CD4-positive, alpha-beta T cell treated with Interleukin-4 for 4 hours (primary cell): ENCODE measurements at places on chromosomes 3 and 15.

DNA sequence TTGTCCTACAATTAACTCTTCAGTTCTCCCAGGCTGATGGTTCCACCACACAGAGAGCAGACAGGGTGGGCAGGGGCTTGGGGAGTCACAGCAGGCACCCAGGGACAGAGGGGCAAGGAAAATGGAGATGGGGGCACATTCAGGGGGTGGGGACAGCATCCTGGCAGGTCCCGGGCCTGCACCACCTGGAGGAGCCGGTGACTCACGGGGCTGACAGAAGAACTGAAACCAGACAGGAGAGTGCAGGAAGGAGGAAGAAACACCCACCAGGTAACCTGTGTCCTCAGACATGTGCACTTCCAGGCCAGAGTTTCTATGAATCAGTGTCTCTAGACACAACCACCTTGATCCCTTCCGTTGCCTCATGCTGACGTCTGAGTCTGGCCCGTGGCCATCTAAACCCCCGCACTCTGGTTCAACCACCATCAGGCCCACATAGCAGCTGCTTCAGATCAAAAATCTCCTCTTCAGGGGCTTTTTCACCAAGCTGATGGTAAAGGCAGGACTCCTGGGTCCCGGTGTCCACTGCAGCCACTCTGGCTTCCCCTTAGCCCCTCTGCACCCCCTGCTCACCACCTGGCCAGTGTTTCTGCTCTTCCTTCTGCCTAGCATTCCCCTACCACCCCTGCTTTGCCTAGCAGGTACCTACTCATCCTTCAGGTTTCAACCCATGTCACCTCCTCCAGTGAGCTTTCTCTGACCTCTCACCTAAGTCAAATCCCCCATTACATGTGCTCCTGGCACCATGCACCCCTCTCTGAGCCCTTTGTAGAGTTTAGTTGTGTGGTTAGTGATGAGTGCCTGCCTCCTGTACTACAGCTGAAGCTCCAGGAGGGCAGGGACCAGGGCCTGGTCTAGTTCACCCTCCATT, 16.5 kb upstream of the CYP11A1 start:
- peak; percentile 60 for DNase-seq

GRCh38 chr3:128323206-128324081, 143.2 kb downstream of the DNAJB8 start:
- no peak for DNase-seq

GRCh38 chr15:69868756-69869155, 229.0 kb downstream of the TLE3 start:
- DNase-seq, result no peak

GRCh38 chr15:26888761-26889160, 21.9 kb downstream of the GABRA5 start:
- no peak for DNase-seq

DNA sequence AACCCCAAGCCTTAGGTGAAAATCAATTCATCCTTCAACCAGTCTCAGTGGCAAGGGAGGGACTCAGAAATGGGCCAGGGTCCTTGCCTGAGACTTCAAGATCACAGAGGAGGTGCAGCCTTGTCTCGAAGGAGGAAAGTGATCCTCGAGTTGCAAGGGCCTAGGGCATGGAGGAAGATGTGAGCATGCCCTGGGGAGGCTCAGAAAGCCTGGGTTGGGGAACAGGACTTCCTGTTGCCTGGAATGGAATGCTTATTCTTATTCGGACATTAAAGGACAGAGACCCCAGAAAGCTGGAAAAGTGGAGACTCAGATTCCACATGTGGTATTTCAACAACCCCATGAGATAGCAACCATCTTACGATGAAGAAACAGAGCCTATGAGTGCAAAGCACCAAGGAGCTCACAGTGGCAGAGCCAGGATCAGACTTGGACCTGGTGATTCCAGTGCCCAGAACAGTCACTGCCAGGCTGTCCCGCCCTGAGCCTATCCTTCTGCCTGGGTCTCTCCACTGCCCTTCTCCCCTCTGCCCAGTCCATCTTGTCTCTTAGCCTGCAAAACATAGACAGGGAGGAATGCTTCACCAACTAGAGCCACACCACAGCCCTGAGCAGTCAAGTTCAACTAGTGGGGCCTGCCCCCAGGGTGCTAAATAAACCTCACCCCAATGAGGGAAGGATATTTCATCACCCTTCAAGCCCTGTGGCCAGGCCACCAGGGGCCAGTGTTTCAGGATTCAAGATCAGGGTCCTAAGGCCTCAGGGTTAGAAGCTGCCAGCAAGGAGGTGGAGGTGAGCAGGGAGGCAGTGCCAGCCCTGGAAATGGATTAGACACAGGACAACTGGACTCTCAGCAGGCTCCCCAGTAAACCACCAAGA, 21.9 kb downstream of the DAPK2 start:
- no peak for DNase-seq

DNA sequence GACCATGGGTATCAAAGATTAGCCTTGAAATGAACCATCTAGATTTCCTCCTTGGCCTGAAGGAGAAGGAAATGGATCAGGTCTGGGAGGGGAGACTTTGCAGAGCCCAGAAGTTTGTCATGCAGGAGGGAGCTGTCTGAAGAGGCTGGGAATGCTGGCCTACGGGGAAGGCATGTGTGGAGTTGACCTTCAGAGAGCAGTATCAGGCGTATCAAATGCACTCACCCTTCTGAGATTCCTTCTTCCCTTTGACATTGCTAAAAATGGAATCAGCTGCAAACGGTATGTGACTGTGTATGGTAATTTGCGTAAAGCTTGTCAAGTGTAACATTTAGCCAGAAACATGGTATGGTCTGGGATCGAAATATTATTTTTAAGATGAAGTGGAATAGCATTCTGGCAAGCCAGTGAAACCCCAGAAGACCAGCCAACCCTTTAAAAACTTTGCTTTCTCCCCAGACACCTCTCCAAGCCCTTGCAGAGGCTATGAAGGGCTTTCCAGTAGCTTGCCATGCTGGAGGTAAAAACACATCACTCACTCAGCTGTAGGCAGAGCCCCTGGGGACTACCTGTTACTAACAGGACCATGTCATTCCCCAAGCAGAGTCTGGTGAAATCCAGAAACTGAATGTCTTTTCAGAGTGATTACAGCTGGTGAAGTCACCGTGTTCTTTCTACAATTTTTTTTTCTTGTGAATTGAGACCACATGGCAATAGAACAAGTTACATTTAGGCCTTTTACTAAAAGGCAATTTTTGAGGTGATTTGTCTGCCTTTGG, 174.7 kb upstream of the SLC24A5 start:
- DNase-seq, result no peak

GRCh38 chr3:59374818-59375211, 325.0 kb upstream of the CFAP20DC start:
- peak; percentile 24 for DNase-seq

GRCh38 chr3:143109861-143110260, 9.7 kb upstream of the CHST2 start:
- DNase-seq, result no peak

DNA sequence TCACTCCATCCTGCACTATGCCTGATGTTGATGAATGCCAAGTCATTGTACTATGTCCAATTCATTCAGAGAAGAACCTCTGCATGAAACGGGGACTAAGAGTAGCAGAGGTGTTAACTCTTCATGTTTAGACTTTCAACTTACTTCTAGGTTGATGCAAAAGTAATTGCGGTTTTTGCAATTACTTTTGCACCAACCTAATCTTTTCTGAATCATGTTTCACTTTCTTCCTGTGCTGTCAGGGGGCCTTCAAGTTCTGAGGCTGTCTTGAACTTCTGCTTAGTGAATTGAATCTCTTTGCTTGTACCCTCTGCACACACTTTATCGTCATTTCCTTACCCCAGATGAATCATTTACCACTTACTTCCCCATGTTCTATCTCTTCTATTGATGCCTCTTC, 636.2 kb downstream of the NAALADL2 start:
- DNase-seq, result no peak

DNA sequence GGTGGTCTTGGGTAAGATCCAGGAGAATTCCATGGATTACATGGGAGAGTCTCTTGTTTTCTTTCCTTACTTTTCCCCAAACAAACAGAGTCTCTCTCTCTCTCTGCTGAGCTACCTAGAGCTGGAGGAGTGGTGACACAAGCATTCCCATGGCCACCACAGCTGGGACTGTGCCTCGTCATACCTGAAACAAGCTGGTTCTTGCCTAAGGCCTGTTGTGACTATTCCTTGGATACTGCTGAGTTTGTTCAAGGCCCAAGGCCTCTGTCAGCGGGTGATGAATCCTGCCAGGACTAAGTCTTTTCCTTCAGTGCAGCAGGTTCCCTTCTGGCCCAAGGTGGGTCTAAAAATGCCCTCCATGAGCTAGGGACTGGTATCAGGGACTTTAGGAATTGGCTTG, 378.1 kb upstream of the ZNF385D start:
- no peak for DNase-seq

- DNase-seq, result no peak
These were observed 1109.5 kb downstream of the NSUN3 start for GRCh38 chr3:95172164-95172943.

GRCh38 chr15:75841626-75842025, 1.6 kb upstream of the UBE2Q2 start:
- DNase-seq, result no peak

DNA sequence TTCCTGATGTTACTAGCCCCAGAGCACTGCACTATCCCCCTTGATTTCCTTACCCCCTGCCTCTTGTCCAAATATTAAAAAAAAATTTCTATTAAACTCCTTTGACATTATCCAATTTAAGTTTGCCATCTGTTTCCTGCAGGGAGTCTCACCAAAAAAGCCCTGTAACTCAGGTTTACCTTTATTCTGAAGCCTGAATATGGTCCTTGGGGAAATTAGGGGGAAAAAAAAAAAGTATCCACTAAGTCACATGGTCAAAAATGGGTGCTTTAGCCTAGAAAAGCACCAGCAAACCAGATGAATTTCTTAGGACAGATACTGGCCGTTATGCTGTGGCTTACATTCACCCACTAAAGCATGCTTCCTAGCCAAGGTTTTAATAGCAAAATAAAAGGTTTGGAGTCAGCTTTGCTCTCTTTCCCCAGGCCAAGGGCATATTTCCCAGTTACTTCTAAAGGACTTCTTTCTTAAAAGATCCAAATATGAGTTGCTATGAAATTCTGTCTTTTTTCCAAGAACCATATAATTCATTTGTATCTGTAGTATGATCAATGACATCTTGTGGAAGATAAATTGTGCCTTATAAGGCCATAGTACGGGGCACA, 394.9 kb downstream of the LSAMP start:
- no peak for DNase-seq

GRCh38 chr3:143775459-143775858, 72.8 kb downstream of the SLC9A9 start:
- DNase-seq, result peak; percentile 61

DNA sequence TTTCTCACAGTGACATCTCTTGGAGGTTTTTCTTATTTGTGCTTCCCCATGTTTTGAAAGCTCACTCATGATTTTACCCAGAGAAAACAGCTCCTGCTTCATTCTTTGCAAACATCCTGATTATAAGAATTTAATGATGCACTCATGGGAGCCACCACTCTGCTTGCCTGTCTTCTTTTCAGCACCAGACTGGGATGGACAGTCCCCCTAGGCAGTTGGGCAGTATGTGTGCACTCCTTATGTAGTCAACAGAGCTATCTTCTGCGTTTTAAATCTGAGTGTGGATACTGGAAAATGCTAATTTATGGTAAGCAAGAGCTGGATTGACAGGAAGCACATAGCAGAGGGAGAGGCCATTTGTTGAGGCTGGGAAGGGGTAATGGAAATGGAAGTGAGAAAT, 276.1 kb downstream of the AGBL1 start:
- no peak for DNase-seq

DNA sequence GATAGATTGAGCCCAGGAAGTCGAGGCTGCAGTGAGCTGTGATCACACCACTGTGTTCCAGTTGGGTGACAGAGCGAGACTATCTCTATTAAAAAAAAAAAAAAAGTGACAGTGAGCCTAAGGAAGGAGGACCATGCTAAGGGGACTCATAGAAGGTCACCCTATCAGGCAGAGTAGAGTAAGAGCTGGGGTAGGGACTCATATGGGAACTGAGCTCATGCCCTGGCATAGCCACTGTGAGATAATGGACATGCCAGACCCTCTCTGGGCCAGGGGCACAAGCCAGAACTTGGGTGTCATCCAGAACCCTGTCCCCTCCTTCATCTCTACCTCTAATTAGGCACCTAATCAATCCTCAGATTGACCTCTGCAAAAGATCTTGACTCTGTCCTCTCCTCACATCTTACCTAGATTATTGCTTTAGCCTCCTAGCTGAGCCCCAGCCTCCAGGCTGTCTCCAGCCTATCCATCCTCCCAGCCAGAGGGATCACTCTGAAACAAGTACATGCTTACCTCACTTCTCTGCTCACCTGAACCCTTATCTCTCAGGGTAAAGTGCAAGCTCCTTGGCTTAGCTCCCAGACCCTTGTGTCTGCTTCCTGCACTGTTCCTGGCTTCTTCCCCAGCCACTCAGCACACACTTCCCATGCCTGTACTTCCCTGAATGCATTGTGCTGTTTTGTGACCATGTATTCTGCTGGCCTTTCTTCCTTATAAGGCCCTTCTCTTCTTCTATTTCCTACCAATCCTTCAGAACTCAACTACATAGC, 76.4 kb downstream of the DAPK2 start:
- no peak for DNase-seq

- DNase-seq, result no peak
These were observed 713.3 kb downstream of the GBE1 start for GRCh38 chr3:81048058-81048665.

GRCh38 chr3:152556731-152557254, 278.1 kb upstream of the P2RY1 start:
- no peak for DNase-seq

- DNase-seq, result no peak
These were observed 997.9 kb upstream of the ALCAM start for GRCh38 chr3:104368760-104369159.

DNA sequence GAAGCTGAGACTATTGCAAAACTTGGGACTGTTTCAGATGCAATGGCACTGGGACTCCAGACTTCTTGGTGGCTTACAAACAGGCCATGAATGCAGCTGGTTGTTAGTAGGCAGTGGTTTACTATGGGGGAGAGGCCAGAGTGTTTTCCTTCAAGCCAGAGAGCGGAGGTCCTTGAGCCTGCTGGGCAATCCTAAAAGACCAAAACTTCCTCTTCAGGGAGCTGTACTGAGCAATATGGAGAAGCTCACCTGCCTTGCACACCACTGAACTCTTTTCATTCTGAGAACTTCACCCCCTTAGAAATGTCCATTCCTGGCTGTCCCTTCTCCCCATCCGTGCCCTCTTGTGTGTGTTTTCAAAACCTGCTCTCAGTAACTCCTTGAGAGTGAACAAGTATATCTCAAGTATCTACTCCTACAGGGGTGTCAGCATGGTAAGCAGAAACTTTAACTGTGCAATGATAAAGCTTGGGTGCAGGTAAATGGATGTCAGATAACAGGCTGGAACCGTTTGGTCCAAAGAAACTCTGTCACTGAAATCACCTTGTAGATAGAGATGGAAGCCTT, 213.9 kb downstream of the CLSTN2 start:
- no peak for DNase-seq

GRCh38 chr3:46675426-46675825, 18.1 kb downstream of the ALS2CL start:
- DNase-seq, result no peak
